Hematopoietic multipotent progenitor cell treated with erythropoietin and hydrocortisone succinate and interleukin-3 and kit ligand, for 6 days (in vitro differentiated cells): ENCODE measurements at places on chromosomes 1 and 21.
A peak's percentile ranks its signal among the peaks of the same experiment; 100 is the strongest.

DNA sequence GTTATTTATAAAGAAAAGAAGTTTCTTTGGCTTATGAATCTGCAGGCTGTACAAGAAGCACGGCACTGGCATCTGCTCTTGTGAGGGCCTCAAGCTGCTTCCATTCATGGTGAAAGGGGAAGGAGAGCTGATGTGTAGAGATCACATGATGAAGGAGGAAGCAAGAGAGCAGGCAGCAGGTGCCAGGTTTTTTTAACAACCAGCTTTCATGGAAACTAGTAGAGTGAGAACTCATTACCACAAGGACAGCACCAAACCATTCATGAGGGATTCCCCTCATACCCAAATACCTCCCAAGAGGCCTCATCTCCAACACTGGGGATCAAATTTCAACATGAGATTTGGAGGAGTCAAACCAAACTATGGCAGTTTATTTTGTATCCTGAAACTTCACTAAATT is 85.8 kb upstream of the CAMK1G start:
- DNase-seq = no peak

DNA sequence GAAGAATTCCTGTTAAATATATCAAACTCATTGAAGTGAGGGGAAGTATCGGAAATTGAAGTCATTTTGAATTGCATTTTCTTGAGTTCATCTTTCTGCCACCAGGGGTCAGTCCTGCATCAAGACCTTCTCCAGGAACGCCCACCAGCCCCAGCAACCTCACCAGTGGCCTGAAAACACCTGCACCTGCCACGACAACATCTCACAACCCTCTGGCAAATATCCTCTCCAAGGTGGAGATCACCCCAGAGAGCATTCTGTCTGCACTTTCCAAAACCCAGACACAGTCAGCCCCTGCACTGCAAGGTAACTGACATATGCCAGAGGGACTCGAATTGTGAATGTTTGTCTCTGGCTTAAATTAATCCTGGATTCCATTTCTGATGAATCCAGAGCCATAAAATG is 22.8 kb upstream of the TARS2 start:
- DNase-seq = peak; percentile 80

DNA sequence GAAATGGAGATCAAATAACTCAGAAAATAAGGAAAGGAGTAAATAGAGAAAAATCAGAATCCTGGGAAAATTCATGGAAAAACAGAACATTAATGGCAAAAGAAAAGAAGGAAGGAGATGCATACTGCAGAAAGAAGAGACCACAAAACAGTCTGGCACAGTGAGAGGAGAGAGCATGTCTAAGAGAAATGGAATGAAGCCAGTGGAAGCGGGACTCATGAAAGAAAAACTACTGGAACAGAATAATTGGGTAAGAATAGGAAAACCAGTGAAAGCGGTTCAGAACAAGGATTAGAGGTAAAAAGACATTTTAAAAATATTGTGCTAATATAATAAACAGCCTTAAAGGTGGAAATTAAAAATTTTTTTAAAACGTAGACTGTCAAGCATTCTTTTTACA is 93.6 kb upstream of the GREM2 start:
- DNase-seq = no peak

- DNase-seq = peak; percentile 9
These were observed 137.2 kb downstream of the KCTD3 start for GRCh38 chr1:215704089-215704860.

DNA sequence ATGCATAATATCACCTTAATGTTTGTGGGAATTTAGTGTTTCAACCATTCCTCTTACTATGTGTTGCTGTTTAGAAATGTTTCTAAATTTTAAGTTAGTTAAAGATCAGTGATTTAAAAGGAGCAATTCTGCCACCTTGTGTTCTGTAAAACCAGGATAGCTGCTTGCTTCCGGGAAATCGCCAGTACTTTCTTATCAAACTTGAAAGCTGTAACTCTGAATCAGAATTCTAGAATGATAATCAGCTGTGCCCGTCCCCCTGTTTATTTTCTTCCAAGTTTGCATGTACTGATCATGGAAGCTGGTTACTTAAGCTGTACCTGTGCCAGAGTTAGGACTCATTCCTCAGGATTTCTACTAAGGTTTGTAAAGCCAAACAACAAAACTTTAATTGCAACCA is 656.4 kb downstream of the LTN1 start:
- peak; percentile 66 for DNase-seq

- DNase-seq = peak; percentile 86
These were observed 1.9 kb downstream of the S100A11 start for GRCh38 chr1:152034654-152035538.

GRCh38 chr21:34570313-34570712 is 44.6 kb downstream of the RCAN1 start:
- peak; percentile 53 for DNase-seq

DNA sequence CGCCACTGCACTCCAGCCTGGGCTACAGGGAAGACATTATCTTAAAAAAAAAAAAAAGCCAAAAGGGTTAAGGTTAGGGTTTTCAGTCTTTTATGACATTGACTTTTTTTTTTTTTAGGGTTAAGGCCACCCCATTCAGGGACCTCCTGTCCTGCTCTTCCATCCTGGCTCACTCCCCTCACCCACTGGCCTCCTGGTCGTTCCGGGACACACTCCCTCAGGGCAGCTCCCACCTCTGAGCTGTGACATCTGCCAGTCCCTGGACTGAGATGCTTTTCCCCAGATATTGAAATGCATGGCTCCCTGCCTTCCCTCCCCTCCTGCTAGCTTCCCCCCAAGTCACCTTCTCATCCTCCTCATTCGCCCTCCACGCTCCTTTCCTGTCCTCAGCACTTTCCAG is 9.6 kb downstream of the PLEKHG5 start:
- no peak for DNase-seq

GRCh38 chr1:224539971-224540370 is 76.1 kb upstream of the CNIH3 start:
- no peak for DNase-seq

GRCh38 chr1:177591155-177591554 is 378.7 kb downstream of the SEC16B start:
- DNase-seq = no peak

DNA sequence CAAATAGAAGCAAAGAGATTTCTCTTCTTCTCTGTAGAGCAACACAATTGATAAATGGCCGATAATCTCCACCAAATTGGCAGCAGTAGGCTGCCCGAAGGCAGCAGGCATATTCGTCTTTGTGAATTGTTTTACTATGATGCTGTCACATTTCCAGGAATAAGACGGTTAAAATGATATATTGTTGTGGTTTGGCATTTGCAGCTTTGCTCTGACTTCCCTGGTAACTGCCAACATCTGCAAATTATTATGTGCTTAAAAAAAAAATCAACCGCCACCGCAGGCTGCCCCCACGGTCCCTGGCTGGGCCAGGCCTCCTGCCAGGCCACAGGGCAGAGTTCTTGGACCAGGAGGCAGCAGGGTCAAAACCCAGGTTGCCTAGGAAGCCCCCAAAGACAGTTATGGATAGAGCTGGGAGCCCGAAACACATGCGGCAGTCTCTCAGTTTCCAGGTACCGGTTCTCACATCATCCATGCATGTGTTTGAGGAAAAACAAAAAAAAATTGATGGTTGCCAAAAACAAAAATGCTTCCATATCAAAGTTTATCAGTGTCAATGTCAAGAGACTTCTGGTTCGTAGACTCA is 179.3 kb downstream of the ETS2 start:
- DNase-seq = peak; percentile 97

DNA sequence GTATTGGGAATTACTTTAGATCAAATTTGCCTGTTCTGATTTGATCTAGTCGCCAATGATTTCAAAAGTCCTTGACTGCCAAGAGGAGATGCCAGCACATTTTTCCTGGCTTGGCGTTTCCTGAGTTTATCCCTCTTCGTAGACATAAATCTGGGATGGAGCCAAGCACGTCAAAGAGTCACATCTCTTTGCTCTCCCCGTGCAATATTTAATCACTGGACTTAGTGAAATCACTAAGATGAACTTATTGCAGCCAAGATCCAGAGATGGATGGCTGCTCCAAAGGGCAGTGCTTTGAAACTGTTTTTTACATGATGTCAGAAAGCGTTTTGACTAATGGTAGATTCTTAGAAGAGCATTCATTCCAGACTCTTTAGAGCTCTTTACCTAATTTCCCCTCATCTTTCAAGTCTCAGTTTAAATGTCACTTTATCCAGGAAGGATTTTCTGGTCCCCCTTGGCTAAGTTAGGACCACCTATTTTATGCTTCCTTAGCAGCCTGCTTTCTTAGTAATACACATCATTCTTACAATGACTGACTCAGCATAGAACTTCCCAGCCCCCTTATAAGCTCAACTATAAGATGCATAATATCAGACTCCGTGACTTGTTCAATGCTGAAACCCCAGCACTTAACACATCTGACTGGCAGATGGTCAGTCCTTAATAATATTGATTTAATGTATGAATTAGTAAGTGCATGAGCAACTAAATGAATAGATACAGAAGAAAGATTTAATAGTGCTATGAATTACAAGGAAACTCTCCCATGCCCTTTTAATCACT is 94.4 kb upstream of the GREM2 start:
- DNase-seq = no peak

- no peak for DNase-seq
These were observed 54.6 kb downstream of the F3 start for GRCh38 chr1:94486990-94487389.

- DNase-seq = no peak
These were observed 107.0 kb downstream of the TGFBR3 start for GRCh38 chr1:91778964-91779363.

DNA sequence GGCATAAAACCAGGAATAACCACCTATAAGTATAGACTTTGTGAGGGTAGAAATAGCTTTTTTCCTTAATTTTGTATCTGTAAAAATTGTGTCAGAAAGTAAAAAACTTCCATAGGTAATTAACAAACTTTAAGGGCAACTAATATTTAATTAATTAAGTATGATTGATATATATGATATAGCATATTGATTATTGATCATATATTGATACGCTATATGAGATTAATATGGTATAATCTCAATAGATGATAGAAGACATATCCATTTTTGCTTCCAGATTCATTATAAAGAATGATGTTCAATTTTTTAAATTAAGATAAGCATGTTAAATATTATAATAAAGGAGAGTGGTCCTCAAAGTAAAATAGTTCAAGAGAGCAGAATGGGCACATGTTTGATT is 99.3 kb upstream of the VAV3 start:
- DNase-seq = no peak

DNA sequence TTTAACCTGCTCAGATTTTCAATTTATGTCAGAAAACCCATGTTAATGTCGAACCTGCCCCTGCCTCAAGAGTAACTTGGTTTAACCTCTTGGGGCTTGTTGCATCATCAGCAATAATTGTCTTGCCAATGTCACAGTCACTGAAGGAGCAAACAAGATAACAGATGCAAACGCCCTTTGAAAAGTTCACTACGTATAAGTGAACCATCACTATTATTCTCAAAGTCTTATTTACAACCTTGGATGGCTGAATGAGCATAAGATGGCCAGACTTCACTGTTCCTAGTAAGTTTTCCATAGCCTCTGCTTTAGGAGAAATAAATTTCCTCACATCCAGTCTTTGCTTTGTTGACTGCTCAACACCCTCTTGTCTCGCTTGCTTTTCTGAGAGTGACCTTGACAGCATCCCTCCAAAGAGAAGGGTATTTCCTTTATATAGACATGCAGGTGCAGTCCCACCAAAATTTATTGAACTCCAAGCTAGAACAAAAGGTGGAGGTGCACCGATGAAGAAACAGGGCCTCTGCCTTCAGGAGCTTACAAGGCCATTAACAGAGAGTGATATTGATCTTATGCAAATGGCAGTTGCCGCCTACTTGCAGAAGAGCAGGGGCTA is 749 bp upstream of the LRIG2 start:
- DNase-seq = peak; percentile 56

DNA sequence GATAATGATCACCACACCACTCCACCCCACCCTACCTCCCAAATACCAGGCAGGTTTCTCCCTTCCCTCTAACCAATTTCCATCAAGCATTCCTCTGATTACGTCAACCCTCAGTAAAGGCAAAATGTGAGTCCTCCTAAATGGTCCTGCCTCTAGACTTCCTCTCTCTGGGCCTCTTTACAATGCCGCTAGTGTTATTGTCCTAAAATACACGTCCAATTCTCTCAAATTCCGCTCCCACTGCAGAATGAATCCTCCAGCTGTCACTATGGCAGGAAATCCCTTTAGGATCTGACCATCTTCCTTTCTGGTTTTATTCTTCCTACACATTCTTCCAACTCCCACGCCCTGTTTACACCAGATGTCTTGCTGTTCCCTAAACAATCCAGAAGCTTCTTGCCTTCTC is 68.7 kb downstream of the DEGS1 start:
- DNase-seq = no peak

- DNase-seq = no peak
These were observed 22.4 kb downstream of the CFHR4 start for GRCh38 chr1:196910215-196910614.

DNA sequence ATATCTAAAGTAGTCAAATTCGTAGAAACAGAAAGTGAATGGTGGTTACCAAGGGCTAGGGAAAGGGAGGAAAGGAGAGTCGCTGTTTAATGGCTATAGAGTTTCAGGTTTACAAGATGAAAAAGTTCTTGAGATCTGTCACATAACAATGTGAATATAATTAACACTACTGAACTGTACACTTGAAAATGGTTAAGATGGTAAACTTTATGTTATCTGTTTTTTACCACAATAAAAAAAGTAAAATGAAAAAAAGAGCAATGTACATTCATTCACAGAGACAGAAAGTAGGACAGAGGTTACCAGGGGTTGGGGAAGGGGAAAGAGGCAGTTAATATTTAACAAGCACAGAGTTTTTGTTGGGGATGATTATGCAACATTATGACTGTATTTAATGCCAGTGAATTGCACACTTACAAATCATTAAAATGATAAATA is 53.3 kb upstream of the SEC16B start:
- DNase-seq = no peak

GRCh38 chr1:29960876-29961275 is 724.6 kb downstream of the PTPRU start:
- no peak for DNase-seq

DNA sequence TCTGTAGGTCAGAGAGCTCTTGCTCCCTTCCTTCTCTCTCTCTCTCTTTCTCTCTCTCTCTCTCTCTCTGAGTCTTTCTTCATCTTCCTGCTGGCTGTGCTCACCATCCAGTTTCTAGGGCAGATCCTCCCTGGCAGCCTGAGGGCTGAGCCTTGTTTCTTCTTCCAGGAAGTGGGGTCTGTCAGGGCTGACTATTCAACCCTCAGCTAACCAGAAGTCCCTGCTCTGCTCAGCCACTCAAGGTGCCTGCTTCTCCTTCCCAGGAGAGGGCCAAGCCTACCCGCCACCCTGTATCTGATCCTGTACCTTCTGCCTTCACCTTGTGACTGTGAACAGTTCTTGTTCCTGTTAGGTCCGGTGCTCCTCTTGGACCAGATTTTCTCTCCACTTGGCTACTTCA is 107.6 kb upstream of the ETV3 start:
- DNase-seq = no peak

GRCh38 chr1:86303041-86303690 is 93.0 kb downstream of the ODF2L start:
- DNase-seq = peak; percentile 14

GRCh38 chr1:209769171-209769904 is 13.5 kb downstream of the TRAF3IP3 start:
- peak; percentile 78 for DNase-seq

GRCh38 chr1:188551176-188551575 is 1722.4 kb downstream of the PLA2G4A start:
- no peak for DNase-seq

GRCh38 chr1:87202922-87203655 is 125.6 kb upstream of the LMO4 start:
- peak; percentile 67 for DNase-seq
